ENCODE measurements at places on chromosomes 5 and 9.
A peak's percentile ranks its signal among the peaks of the same experiment; 100 is the strongest.

DNA sequence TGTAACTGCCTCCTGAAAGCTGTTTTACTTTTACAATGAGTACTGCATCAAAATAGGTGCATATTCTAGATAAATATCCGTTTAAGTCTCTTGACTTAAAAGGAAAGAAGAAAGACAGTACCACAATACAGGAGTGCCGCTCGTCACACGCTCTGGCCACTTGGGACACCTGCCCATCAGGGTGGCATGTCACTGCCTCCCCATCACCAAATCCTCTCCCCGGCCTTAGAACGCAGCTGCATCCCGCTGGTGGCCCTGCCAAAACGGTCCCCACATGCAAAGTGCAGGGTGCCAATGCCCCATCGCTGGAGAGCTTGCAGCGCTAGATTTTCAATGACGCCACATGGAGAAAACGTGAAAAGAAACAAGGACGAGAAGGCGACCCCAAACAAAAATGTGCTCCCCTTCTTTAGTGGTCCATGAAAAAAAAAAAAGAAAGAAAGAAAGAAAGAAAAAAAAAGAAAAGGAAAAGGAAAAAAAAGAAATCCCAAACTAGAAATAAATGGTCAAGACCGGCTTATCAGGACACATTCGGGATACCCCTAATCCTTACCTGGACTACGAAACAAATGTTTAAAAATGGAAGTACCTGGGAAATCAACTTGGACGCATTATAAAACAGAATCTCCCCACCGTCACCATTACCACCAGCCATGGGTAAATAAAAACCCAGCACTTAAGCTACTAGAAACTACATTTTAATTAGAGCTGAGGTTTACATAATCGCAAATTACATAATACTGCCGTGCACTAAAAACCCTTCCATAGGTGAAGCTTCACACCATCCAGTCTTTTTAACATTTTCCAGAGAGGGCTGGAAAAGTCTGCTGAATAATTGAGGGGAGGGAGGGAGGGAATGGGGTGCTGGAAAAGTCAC is 1.0 kb downstream of the ANKH start:
- DNase-seq, result peak; percentile 26

DNA sequence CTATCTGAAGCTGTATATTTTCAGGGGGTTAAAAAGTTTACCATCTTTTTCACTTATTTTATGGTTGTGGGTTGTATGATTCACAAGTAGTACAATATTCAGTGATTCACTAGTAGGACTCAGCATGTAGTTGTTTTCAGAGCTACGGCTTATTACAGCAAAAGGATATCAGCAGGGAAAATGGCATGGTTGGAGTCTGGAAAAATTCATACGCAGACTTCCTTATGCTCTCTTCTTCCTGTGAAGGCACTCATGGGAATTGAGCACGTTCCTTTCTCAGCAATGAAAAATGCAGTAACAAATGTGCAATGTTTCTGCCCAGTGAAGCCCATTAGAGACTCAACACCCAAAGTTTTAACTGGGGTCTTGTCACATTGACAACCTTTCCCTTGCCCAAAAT is 250.5 kb downstream of the KCNN2 start:
- DNase-seq, result no peak

DNA sequence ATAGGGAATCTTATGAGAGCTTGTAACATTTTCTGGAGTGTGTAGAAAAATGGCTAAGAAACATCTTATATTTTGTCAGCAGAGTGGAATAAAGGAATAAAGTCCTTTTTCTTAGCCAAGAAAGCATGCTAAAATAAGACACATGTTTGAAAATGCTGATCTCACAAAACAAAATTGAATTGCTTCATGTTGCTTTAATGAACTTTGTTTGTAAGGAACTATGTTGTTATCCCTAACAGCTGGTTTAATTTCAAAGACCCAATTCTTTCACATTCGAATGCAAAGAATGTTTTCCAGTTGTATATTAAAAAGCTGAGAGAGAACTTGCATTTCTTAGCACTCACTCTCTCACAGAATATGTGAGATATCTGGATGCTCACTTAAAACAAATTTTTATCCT is 107.6 kb downstream of the MUSK start:
- no peak for DNase-seq

DNA sequence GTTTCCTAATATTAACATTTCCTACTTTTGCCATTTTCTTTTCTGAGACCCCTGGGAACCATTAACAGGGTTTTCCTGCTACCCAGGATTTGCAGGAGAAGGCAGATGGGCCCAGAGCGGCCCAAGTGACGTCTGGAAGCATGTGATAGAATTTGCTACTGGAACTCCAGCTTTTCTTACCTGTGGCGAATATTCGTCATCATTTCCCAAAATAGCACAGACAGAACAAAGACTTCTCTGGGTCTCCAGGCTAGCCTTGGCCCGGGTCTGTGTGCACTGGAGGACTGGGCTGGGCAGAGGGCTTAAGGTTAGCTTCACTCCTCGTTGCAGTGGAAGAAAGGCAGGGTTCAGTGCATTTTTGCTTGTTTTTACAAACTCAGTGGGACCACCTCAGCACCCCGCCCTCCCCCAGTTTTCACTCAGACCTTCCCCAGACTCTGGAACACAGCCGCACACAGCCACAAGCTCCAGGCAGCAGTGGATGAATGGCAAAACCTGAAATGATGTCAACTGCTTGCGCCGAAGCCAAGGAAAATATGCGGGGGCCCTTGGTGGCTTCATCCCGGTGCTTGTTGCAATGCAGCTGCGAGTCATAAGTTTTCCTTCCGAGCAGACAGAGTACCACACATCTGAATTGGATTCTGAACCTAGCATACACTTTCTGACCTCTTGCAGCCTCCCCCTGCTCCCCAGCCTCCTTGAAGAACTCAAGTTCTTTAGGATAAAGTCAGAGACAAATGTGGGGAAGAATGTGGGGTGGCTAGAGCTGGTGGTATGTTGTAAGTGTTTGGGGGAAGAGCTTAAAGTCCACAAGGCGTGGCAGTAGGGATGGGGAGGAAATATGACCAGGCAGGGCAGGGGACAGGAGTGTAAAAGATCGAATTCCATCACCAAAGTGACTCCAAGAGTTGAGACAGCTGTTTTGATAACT is 586.0 kb downstream of the CCDC171 start:
- no peak for DNase-seq

DNA sequence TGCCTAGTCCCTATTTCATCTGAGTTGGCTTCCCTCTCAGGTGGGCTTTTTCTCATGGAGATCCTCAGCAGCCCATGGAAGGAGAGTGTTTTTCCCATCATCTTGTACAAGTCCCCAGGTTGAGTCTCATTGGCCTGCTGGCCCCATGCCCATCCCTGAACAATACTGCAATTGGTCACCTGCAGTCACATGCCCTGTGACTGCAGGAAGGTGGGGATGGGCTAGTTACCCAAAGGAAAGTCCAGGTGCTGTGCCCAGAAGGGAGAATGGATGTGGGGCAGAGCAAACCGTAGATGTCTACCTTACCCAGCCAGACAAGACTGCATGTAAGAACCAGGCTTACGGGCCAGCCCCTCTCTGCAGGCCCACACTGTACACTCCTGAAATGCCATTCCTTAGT is 54.0 kb upstream of the SAP30L start:
- DNase-seq, result no peak

- no peak for DNase-seq
Measured at GRCh38 chr9:29209748-29210291, 1636.5 kb upstream of the C9orf72 start.

GRCh38 chr9:74573640-74574191 is 76.6 kb downstream of the RORB start:
- DNase-seq, result no peak

DNA sequence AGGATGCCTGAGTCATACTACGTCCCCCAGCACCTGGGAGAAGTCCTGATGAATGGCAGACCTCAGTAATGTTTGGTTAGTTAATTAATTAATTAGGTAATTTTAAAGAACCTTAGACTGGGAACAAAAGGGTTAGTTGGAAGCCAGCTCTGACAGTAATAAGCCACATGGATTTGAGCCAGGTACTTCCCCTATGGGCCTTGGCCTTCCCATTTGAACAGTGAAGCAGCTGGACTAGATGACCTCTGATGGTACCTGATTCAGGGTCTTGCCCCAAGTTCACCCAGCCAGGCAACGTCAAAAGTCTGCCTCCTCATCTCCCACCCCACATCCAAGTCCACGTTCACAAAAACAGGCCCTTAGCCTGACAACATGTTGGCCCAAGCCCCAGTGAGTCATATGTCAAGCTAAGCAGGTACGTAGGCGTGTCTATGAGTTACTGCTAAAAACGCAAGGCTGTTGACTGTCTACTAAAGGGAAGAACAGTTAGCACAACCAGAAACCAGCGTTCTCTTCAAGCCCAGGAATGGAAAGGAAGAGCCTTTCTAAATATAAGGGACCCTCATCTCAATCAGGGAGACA is 303.2 kb downstream of the ACTL7B start:
- DNase-seq, result no peak

GRCh38 chr5:138901716-138902115 is 26.6 kb upstream of the LRRTM2 start:
- no peak for DNase-seq

- DNase-seq, result no peak
Measured at GRCh38 chr5:116144103-116144502, 59.3 kb downstream of the COMMD10 start.

DNA sequence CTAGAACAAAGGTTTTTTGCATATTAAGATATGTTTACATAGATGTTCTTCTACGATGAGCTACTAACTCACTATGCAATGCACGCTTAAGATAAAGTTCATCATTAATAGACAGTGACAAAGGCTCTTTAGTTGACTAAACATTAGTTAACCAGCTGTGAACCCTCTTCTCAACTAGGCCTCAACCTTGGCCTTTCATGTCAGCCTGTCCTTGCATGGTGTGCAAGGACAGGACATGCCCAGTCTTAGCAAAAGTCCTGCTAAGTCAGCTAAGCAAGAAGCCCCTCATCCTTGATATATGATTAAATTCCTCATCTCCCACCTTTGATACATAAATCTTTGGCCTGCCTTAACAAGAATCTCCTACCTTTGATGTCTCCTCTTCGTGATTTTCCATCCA is 50.9 kb downstream of the PLPP1 start:
- DNase-seq, result no peak
